ENCODE measurements at places on chromosomes 11 and 22.

DNA sequence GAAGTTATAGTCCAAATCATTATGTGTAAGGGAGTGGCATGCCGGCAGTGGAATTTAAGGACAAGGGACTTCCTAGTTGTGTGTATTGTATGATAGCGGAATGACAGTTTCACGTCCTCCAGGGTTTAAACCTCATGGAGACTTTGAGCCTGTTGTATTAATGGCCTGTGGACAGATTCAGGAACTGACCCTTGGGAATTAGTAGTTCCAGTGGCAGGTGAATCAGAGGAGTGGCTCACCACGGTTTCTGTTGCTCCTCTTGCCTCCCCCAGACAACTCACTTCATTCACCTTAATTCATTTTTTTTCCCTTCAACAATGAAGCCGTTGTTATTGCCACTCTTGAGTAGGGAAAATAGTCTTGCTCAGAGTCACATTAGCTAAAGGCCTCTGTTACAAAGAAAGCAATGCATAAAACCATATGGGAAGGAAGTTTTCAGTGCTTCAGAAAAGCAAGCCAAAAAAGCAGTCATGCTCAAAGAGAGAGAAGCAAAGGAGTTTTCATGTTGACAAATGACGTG is 22.6 kb downstream of the AMOTL1 start:
- no peak for DNase-seq

- no peak for DNase-seq
Observed at GRCh38 chr11:97428247-97428790, 1038.5 kb downstream of the JRKL start.

DNA sequence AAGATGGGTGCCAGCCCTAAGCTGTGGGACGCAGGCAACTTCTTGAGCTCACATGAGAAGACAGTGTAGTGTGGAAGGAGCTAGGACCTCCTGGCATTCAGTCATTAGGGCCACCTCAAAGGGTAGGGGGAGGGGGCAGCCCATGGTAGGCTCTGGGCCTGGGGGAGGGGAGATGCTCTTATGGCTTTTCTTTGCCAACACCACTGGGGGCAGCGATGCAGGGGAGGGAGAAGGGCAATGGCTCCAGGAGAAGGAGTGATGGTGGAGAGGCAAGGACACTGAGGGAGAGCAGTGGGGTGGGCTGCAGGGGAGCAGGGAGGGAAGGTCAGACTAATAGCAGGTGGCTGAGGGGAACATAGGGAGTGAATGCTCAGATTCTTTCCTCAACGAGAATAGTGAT is 63.3 kb upstream of the SUSD2 start:
- DNase-seq = no peak

DNA sequence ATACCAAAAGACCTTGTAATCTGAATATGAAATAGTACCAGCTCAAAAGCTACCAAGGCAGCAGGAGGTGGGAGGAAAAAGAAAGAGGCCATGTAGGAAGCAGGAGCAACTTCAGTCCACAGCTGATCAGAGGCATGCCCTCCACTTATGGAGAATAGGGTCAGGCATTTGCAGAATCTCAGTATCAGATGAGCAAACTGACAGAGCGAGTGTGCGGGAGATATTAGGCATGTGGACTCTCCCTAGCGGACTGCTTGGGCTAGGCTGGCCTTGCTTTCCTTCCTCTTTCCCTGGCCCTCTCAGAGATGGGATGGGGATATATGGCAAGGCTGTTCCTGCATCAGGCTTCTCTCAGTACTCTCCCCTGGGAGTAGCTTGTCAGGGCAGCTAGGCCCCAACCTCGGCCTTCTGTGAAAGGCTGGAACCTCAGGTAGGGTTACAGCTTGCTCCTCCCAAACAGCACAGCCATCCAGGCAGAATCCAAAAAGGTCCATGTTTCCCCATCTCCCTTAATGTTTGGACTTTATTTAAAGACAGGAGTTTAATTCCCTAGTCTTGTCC is 37.0 kb downstream of the ETS1 start:
- DNase-seq = no peak

Data from DMS53 (cell line).